HT-29 (cell line): ENCODE measurements at places on chromosomes 5 and 9.

- no peak for DNase-seq
Observed at GRCh38 chr9:95316274-95316673, 1.2 kb downstream of the FANCC start.

- no peak for DNase-seq
Observed at GRCh38 chr9:105678163-105678562, 15.9 kb downstream of the TAL2 start.

DNA sequence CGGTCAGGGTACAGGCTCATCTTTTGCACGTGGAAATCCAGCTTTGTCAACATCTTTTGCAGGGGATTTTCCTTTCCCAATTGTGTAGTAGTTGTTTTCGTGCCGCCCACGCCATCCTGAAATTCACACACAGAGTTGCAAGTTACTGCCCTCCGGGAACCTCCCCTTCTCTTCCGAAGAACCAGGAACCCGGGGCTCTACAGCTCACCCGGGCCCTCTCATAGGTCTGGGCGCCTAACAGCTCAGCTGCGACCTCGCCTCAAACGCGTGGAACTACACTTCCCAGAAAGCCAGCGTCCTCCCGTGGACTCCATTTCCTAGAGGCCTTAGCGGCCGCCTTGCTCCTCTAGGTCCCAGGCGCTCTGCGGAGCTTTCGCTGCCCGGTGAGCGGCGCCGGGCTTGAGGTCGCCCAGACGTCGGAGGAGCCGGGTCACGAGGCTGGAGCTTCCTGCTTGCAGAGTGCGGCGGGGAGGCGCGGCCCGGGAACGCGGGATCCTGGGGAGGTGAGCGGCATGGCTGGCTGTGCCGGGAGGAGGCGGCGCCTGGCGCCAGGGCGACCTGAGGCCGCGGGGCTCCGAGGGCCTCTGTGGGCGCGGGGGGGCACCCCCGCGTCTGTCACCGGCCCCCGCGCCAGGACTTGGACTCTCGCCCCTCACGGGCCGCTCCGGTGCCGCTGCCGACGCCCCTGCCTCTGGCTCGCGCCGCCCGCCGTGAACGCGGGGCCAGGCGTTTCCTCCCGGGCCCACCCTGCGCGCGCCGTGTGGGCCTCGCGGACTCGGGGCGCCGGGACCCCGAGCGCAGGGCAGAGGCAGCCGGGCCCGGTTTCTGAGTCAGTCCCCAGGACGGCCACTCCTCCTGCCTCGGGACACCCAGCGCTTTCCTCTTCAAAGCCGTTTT lies at the start of gene ZNF354B:
TSS of gene ZNF354B (plus strand) at position 329 of the 897 bp plus-strand sequence. CDS start 1,095 bp downstream, outside the sequence.
- peak; percentile 88 for DNase-seq

DNA sequence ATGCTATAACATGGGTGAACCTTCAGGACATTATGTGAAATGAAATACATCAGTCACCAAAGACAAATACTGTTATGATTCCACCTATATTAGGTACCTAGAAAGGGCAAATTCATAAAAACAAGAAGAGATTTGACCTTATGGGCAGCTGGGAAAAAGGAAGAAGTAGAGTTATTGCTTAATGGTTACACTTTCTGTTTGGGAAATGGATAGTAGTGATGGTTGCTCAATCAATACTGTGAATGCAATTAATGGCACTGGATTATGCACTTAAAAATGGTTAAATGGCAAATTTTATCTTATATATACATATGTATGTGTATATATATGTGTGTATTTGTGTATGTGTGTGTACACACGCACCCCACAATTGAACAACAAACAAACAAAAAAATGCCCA lies 15.2 kb downstream of the FKBP15 start:
- no peak for DNase-seq

DNA sequence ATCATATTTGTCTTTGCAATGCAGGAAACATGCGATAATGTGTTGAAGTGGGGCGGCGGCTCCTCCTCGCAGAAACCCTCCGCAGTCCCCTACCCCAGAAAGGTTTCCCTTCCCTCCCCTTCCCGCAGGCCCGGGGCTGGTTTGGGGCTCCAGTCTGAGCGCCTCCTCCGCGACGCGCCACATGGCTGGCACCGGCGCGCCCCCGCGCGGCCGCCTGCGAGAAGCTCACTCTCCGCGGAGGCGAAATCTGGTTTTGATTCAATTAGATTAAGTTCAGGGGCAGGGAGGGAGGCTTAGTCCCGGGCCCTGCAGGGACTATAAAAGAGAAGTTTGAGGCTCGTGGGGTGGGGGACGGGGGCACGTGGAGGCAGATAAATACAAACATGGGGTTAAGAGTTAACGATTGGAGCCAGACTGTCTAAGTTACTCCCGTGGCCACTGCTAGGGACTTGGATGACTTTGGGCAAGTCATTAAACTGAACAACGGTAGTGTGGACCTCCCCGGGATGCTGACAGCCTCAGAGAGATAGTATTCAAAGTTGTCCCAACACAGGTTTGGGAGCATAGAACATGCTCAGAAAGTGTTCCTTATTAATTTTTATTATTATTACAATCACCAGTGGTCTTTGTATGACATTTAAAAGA lies 69.4 kb downstream of the MSX2 start:
- DNase-seq = peak; percentile 71
